Mesangial cell (primary cell): ENCODE measurements at places on chromosomes 6 and 20. TPM values are rescaled to one million over a fixed set of nuclear protein-coding genes. Genes with fewer than 3 reads are reported as not detected.

Gene TP53RK
- total RNA-seq = 29.0 and 30.4 TPM in 2 replicates

Gene PCSK2
- not detected in 2 replicates for total RNA-seq

Gene CFAP61
- total RNA-seq = 0.25 TPM in 1 of 2 replicates, not detected in the other

Gene FAM209B
- not detected in 2 replicates for total RNA-seq

Gene EPM2A
- 3.3 and 7.9 TPM in 2 replicates for total RNA-seq

Gene SNRNP48
- 3.8 and 6.4 TPM in 2 replicates for total RNA-seq

Gene ARFGEF3
- total RNA-seq = 2.6 and 3.9 TPM in 2 replicates

Gene NKAIN2
- total RNA-seq = 0.33 and 0.76 TPM in 2 replicates

Gene SLC17A9
- 12.5 and 33.6 TPM in 2 replicates for total RNA-seq

Gene PHACTR1
- 1.8 and 4.1 TPM in 2 replicates for total RNA-seq

Gene RGS17
- total RNA-seq = 2.5 and 5.2 TPM in 2 replicates

Gene RBM38
- 39.8 and 40.9 TPM in 2 replicates for total RNA-seq

Gene PROCR
- 92.4 and 93.2 TPM in 2 replicates for total RNA-seq

Gene RBM39
- total RNA-seq = 75.4 and 82.0 TPM in 2 replicates

Gene HLA-DRB5
- not detected in 2 replicates for total RNA-seq

Gene TAPBP
- 182 and 475 TPM in 2 replicates for total RNA-seq

Gene FOXA2
- 0.13 TPM in 1 of 2 replicates, not detected in the other for total RNA-seq

Gene TMEM170B
- total RNA-seq = 0.65 and 1.4 TPM in 2 replicates

Gene MLIP
- 0.25 TPM in 1 of 2 replicates, not detected in the other for total RNA-seq

Gene DOK5
- 1.3 and 6.2 TPM in 2 replicates for total RNA-seq

Gene SYNGAP1
- total RNA-seq = 2.3 and 8.4 TPM in 2 replicates

Gene SYNDIG1
- total RNA-seq = 0.13 TPM in 1 of 2 replicates, not detected in the other

Gene PLA2G7
- total RNA-seq = not detected in 2 replicates

Gene PLEKHG1
- 2.9 and 6.7 TPM in 2 replicates for total RNA-seq

Gene CBLN4
- not detected in 2 replicates for total RNA-seq

Gene ALDH5A1
- 2.4 and 12.0 TPM in 2 replicates for total RNA-seq

Gene FAXC
- total RNA-seq = 3.7 and 5.5 TPM in 2 replicates

Gene SAMD3
- 0.25 and 0.33 TPM in 2 replicates for total RNA-seq

Gene ID4
- 1.5 and 9.9 TPM in 2 replicates for total RNA-seq

Gene EYS
- total RNA-seq = not detected in 2 replicates

Gene KHDRBS2
- total RNA-seq = not detected in 2 replicates

Gene SUN5
- not detected in 2 replicates for total RNA-seq

Gene PMEPA1
- 74.0 and 109 TPM in 2 replicates for total RNA-seq

Gene GLO1
- total RNA-seq = 70.9 and 142 TPM in 2 replicates

Gene ULBP1
- total RNA-seq = 0.81 and 2.8 TPM in 2 replicates

Gene GNMT
- total RNA-seq = not detected in 2 replicates

Gene VSX1
- total RNA-seq = not detected in 2 replicates

Gene C6orf15
- 0.13 and 2.0 TPM in 2 replicates for total RNA-seq

Gene HTR1E
- not detected in 2 replicates for total RNA-seq

Gene APCDD1L
- total RNA-seq = 8.0 and 27.9 TPM in 2 replicates

Gene DEFB132
- not detected in 2 replicates for total RNA-seq

Gene RNGTT
- total RNA-seq = 5.8 and 12.1 TPM in 2 replicates

Gene CST2
- total RNA-seq = 1.5 and 17.5 TPM in 2 replicates

Gene RFX6
- total RNA-seq = not detected in 2 replicates

Gene FAM184A
- total RNA-seq = 0.38 and 0.49 TPM in 2 replicates
